ENCODE measurements at places on chromosomes 4 and X.
A peak's percentile ranks its signal among the peaks of the same experiment; 100 is the strongest.

- DNase-seq, result no peak
Measured at GRCh38 chrX:102832661-102833060, 104.4 kb upstream of the RAB40AL start.

DNA sequence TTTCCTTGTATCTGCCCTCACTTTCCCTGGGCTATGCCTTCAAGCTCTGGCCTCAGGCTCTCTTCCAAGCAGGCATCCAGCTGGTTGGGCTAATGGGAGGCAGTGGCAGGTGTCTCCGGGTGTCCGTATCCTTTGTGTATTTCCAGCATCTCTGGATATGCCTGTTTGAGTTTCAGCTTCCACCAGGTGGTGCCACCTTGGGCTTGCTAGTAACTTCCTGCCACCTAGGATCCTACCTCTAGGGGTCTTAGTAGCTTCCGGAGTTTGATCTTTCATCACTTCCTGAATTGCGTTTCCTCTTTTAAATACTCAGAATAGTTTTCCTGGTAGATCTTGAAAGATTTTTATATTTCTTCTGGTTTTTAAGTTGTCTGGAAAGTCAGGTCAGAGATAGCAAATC is 23.2 kb upstream of the ANOS1 start:
- no peak for DNase-seq

- DNase-seq, result no peak
Measured at GRCh38 chrX:9671998-9672397, 93.6 kb downstream of the GPR143 start.

GRCh38 chr4:4203688-4204400 is 22.9 kb downstream of the OTOP1 start:
- DNase-seq, result no peak

DNA sequence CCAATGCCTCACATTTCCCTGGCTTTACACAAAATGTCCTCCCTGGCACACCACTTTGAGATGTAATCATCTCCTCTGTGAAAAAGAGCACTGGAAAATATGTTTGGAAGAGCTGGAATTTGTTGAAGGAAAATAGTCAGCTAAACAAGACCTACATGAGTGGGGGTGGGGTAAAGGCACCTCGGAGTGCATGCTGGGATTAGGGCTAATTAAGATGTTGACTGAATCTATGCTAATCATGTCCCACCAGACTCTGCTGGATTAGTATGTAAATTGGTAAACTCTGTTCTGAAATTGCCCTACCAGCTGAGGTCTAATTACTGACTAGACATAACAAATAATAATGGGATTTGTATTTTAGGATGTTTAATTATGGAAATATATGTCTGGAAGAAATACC is 46.8 kb upstream of the MID1 start:
- no peak for DNase-seq

DNA sequence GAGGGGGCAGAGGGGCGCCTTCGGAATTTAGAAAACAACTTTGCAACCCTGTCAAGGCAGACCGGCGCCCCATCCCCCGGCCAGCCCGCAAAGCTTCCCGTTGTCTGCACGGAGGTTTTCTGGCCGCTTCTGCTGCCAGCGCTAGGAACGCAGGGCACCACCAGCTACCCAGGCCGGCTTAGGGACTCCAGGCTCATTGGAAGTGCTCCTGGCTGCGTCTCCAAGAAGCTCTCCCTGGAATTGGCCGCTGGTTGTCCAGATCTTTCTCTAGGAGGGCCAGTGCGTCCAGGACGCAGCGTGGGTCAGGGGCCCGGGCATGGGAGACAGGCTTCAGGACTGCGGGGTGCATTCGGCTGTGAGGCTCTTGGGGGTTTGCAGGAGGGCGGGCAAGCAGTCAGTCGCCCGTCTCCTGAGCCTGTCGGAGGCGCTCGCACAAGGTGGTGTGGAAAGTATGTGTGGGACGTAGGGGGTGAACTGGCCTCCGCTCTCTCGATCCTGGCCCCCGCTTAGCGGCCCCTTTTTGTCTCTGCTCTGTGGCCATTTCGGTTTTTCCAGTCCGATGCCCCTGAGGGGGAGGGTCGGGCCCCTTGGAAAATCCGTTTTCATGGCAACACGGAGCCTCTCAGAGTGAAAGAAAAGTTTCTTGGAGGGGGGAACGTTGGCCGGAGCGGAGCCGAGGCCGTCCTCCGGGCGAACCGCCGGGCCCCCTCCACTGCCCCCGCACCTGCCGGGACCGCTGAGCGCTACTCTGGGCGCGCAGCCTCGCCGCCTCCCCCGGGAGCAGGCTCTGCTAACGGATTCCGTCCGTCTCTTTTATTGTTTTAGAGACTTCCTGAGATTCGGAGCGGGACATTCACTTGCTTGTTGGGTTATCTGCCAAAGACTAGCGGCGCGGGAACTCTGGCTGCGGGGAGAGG is 810 bp upstream of the SOX3 start:
- no peak for DNase-seq

- DNase-seq, result no peak
Measured at GRCh38 chrX:13985697-13986435, 43.8 kb downstream of the GEMIN8 start.

DNA sequence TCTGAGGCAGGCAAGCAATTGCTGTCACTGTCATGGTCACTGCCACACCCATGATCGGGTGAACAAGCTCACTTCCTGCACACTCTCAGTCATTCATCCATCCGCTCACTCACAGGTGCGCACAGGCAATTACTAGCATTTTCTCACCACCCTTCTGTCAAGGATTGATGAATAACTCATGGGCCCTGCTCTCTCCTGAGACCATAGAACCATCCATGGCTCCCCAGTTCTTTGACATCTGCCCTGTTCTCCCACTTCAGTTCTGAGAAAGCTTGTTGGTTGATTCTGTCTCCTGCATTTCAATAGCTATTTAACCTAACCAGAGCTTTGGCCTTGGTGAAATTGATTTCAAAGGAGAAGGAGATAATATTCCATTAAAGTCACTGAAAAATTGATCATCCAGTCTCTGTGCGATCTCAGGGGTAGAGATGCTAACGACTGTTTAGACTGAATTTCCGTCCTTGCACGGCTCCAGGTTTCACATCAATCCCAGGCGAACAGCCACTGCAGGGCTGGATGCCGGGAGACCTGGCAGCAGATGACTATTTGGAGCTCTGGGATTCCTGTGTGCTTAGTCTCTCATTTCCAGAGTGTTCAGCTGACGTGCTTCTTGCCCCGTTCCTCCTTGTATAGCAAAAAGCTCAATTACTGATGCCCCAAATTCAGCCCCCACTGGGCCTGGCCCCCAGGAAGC is 36.9 kb upstream of the ADRA2C start:
- DNase-seq, result no peak

DNA sequence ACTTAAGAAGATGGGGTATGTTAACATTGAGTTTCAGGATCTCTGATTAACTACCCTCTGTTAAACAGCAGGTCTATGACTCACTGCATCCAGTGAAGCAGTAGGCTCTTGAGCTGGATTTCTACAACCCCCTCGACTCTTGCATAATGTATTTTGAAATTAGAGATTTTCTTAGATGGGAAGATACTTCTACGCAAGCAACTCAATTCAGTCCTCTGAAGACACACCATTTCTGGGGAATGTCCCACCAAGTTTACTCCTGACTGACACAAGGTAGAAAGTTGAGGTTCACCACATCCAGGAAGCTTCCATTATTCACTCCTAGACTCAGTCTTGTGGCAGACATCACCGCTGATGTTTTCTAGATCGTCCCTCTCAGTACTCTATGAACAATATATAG is 12.9 kb downstream of the PALLD start:
- DNase-seq, result peak; percentile 3

Data from activated T-helper 1 cell treated with anti-CD3 and anti-CD28 coated beads, Interleukin-2, amount 50 U/mL, for 16 hours (primary cell).